Left renal pelvis (tissue), 4 donors: ENCODE measurements at places on chromosomes 16 and 17.

DNA sequence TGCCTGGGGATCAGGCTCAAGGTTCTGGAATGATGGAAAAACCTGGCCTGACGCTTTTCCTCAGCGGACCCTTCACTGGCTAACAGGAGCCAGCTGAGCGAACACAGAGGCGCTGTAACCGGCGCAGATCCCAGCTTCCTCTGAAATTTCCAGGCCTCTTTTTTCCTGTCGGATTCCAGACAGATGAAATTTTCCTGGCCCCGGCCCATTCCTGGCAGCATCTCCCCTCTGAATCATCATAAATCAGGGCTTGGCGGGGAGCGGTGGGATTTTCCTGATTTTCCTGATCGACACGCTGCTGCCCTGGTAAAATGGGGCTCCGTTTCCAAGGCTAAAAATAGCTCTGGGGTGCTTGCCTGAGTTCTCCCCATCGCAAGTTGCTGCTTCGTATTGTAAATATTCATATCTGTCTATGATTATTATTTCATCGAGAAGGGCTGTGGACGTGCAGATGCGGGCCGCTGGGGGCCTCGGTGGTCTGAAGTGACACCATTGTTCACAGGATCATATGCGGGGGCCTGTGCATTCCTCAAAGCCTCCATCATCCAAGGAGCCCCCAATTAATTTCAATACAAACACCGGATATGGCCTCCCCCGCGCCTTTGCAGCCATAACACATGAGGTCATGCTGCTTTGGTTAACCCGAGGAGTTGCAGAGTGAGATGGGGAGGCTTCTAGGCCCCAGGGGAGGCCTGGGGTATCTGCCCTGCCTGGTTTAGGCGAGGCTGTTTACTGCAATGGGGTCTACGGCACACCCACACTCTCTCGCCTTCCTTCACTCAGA is 45.8 kb upstream of the ETV4 start:
- DNase-seq, result no peak

- DNase-seq, result no peak
Observed at GRCh38 chr17:58452738-58453137, 35.4 kb upstream of the RNF43 start.

GRCh38 chr17:77231076-77231871 is 90.5 kb downstream of the SEC14L1 start:
- DNase-seq, result no peak

DNA sequence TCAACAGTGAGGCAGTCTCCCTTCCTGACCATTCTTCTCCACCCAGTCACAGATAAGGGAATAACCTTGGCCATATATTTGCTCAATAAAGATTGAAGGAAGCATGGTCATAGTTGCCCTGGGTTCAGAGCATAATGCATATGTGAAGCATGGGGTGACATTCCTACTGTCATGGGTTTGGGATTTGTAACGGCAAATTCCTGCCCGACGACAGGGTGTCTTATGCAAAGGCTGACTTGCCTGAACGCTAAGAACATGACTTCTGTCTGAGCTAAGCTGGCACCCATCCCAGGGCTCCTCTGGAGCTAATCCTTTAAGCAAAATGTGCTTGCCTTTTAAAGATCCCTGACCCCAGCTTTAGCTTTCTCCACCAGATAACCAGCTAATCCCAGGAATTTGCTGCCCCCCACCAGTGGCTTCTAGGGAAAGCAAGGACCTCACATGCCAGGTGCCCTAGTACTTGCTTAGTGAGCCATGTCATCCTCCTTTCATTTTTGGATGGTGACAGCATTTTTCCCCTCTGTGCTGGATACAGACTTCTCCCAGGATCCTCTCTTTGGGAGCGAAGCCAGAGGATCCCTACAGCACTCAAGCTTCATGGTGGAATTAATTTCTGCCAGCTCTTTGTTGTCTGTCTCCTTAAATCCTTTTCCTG is 11.7 kb downstream of the SLC7A6OS start:
- no peak for DNase-seq

- no peak for DNase-seq
Observed at GRCh38 chr17:75501378-75502071, 13.8 kb downstream of the CASKIN2 start.

DNA sequence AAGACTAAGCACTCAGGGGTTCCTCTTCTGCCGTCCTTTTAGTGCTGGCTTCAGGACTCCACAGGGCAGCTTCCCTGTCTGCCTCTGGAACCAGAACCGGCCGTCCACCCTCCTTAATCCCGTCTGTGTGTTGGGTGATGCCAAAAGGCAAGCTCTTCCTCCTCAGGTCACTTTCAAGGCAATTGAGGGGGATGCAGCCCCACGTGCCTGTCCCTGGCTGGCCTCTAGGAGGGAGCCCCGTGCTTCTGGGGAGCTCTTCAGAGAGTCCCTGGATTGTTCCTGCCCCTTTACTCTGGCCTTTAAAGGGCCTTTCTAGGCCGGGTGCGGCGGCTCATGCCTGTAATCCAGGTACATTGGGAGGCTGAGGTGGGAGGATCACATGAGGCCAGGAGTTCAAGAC is 77.1 kb downstream of the CRISPLD2 start:
- no peak for DNase-seq

DNA sequence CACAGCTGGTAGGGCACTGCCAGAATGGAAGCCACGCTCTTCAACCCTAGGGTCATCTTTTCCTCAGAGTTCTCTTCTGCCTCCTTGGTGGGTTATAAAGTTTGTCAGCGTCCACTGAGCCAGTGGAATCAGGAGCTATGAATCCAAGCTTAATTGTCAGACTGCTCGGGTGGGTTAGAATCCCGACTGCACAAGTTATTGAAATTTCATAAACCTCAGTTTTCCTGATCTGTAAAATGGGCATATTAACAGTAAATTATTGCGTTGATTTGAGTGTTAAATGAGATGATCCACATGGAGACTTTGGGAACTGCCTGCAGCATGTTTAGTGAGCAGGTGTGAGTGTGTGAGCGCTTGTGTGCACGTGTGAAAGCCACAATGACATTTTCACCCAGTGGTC is 400.5 kb upstream of the CDH11 start:
- no peak for DNase-seq

- no peak for DNase-seq
Observed at GRCh38 chr17:73371285-73371684, 59.5 kb upstream of the CDC42EP4 start.
